Right cardiac atrium (tissue), 5 donors: ENCODE measurements at places on chromosomes 5 and 9. TPM values are rescaled to one million over a fixed set of nuclear protein-coding genes. Genes with fewer than 3 reads are reported as not detected.

DNA sequence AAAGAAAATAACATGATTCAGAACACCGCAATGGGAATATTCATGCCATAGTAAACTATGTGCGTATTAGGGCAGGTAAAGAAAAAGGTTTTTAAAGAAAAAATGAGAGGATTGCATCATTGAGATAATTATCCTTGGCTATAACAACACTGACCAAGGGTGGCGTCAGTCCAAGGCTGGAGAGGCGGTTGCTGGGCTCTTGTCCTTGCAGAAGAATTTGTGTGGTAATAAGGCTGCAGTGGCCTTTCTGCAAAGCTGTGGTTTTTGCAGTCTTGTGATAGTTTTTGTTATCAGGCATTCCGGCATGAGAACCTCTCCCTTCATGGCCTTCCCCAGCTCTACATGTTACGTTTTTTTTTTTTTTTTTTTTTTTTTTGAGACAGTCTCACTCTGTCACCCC, 14.0 kb downstream of the BOD1 start:
- peak; percentile 49 for DNase-seq

Gene S1PR3
- 37.2 TPM for total RNA-seq

GRCh38 chr5:17317473-17317872, 100.0 kb downstream of the BASP1 start:
- no peak for DNase-seq

GRCh38 chr5:123868267-123868666, 356.3 kb downstream of the CSNK1G3 start:
- DNase-seq: no peak

DNA sequence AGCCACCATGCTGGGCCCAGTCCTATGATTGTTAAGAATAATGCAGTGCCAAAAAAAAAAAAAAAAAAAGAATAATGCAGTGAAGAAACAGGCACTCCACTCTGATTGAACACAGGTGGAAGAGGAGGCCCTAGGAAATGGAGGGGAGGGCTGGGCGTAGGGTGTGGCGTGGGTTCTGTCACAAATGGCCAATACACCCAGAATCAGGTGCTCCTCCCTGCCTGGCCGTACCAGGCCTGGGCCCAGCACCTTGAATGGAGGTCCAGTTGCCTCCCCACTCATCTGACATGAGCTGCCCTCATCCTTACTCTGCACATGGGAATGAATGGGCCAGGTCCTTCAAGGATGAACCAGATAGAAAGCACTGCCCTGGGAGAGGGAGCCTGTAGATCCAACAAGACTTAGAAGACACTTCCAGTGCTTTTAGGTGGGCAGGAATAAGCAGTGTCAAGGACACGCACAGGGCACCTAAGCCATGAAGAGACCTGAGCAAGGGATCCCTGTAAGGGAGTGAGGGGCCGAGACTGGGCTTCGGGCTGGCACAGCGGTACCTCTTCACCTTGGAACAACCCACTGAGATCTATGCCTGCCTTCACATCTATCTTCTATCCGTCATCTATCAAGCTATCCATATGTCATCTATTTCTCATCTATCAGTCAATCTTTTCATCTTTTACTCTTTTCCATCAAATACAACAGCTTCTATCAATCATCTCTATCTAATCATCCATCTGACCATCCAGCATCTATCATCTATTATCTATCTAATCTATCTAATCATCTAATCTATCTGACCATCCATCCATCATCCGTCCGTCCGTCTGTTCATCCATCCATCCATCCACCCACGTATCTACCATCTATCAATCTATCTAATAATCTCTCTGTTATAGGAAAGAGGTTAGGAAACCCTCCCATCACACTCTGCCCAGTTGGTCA, 15.9 kb downstream of the NINJ1 start:
- peak; percentile 38 for DNase-seq

Gene FOXD4L4
- not detected for total RNA-seq

GRCh38 chr5:149174847-149175234, 33.5 kb downstream of the ABLIM3 start:
- no peak for DNase-seq

Gene SEC24A
- 7.6 TPM for total RNA-seq
